ENCODE measurements at places on chromosomes 1 and 21.

GRCh38 chr1:19310061-19310460 is 1.9 kb downstream of the AKR7A2 start:
- DNase-seq: no peak

GRCh38 chr1:78497201-78497600 is 6.4 kb downstream of the PTGFR start:
- no peak for DNase-seq

DNA sequence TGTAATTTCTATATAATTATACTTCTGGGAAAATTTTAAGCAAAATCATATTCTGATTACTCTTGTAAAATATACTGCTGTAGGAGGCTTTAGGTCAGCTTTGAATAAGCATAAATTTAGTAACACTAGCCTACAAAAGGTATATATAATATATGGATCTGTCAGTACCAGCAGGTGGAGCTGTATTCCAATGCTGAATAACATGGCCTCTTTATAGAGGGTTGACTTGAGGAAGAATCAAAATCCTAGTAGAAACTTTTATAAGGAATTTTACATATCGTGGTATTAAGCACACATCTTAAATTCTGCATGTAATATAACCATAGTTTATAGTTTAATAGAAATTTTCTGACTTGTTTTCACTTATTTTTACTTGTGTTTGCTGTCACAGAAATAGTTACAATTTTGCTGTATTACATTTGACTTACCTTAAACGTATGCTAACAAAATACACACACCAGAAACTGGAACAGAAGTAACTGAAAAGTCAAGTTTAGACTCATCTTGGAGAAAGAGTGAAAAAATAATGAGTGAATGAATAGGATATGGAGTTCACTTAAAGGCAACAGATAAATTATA is 79.3 kb downstream of the HMCN1 start:
- peak; percentile 57 for DNase-seq

DNA sequence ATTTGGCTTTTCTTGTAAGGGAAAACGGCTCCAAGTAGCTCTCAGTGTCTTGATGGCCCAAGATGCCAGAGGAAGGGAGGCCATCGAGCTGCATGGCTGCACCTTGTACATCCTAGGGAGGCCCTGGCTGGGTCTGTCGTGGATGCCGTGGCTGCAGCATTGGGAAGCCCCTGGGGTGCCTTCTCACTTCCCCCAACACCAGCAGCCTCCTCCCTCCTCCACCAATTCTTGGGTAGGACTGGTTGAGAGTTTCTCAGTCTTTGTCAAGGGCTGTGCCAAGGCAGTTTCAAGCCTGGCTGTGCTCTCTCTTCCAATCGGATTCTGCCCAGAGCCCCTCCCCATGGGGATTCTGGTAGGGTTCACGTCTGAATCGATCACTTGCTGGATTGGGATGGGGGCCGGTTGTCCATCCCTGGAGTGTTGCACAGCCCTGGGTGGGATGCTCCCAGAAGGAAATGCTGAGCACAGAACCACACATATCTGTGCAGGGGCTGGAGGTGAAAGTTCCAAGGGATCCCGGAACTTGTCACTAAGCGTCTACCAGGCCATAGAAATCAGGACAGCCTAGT is 14.0 kb upstream of the SPSB1 start:
- no peak for DNase-seq

DNA sequence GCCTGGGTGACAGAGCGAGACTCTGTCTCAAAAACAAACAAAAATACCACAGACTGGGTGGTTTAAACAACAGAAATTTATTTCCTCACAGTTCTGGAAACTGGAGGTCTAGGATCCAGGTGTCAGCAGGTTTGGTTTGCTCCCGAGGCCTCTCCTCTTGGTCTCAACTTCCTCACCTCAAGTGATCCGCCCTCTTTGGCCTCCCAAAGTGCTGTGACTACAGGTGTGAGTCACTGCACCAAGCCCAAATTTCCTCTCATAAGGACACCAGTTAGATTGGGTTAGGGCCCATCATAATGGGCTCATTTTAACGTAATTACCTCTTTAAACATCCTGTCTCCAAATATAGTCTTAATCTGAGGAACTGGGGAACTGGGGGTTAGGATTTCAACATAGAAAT is 35.5 kb downstream of the MFSD2A start:
- DNase-seq: no peak

DNA sequence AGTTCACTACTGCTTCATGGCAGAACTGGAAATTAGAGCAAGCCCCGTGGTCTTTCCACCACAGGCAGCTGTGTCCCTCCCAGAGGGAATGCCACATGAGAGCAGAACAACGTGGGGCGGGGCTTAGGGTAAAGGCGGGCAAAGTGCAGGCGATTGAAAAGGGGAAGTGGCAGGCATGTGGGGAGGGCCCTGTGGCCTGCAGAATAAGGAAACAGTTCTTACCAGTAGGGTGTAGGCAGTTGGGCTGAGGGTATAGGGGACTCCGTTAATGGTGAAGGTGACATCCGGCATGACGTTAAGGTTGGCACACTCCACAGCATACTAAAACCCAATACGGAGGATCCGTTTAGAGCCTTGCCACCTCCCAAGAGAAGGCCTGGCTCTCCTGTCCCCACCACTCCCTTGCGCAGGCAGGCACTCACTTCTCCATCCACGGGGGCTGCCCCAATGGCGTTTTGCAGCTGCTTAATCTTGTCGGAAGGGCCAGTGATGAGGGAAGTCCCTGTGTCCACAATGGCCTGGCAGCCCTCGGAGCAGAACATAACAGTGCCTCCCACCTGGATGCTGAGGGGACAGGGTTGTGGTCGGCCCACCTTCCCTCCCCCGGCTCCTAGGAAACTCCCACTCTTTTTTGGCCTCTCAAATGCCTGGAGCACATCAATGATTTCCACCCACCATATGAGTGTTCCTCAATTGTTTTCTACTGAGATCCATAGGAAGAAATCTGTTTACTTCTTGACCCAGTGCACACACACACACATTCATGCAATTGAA is 9.1 kb upstream of the RAB7B start:
- no peak for DNase-seq

GRCh38 chr21:26297851-26298250 is 127.3 kb upstream of the APP start:
- no peak for DNase-seq

DNA sequence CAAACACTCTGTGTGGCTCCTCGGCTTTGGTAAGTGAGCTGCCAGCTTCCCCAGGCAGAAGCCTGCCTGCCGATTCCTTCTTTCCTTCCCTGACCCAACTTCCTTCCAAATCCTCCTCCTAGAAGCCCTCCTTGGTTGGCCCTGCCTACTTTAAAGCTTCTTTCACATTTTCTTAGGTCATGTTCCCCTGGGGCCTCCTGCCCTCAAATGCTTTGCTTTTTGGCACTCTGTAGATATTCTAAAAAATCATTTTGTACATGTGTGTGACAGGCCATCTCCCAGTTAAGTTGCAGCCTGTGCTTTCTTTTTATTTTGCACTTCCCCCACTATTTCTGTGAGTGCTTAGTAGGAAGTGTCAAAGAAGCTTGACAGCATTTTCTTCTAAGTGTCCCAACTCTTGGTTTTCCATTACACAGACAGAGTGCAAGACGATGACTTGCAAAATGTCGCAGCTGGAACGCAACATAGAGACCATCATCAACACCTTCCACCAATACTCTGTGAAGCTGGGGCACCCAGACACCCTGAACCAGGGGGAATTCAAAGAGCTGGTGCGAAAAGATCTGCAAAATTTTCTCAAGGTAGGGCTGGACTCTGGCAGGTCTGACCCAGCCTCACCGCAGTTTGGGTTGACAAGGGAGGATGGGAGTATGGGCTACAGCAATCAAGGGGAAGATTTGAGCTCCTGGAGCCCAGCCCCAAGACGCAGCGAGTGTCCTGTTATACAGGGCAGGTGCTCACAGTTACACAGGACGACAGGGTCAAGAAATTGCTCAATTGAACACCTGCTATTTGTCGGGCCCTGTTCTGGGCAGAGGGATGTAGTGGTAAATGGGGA is at the start of gene S100A9:
Gene S100A9, plus strand, starts transcription at position 2 of the 838 bp plus-strand sequence. Its CDS starts 430 bp downstream, at position 432.
- DNase-seq: no peak

DNA sequence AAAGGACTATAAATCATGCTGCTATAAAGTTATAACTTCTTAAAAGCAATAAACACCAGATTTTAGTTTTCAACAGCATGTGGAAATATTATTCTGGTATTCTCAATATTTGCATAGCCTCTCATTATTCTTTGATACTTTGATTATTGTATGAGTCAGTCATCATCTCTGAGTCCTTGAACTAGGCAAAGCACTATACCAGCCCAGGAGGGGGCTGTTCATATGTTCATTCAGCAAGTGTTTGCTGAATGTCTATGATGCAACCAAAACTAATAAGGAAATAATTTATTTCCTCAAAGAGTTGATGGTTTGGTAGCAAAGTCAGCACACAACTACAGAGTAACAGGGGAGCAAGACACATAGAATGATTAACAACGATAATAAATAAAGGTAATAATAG is 175.6 kb upstream of the C1orf105 start:
- DNase-seq: no peak

DNA sequence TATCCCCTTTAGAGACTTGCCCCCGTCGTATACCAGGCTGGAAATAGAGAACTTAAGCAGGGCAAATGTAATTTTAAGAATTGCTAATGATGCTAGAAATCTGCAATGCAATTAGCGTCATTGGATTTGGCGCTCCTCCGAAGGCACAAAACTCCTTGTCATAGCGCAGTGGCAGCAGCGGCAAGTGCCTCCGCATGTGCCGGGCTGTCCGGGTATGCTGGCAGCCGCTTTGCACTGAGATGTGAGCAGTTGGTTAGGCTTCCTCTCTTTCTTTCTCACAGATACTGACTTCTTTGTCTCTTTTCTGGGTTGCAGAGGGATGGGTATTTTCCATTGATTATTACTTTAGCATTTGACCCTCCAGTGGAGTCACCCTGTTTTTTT is 193.4 kb upstream of the LMO4 start:
- DNase-seq: no peak

- no peak for DNase-seq
Observed at GRCh38 chr1:246609632-246610031, 43.4 kb downstream of the CNST start.

GRCh38 chr1:108009603-108010195 is 44.7 kb upstream of the VAV3 start:
- peak; percentile 58 for DNase-seq

GRCh38 chr1:203537806-203538464 is 44.0 kb downstream of the OPTC start:
- no peak for DNase-seq

- DNase-seq: peak; percentile 62
Observed at GRCh38 chr1:119815361-119815760, 4.1 kb upstream of the REG4 start.

DNA sequence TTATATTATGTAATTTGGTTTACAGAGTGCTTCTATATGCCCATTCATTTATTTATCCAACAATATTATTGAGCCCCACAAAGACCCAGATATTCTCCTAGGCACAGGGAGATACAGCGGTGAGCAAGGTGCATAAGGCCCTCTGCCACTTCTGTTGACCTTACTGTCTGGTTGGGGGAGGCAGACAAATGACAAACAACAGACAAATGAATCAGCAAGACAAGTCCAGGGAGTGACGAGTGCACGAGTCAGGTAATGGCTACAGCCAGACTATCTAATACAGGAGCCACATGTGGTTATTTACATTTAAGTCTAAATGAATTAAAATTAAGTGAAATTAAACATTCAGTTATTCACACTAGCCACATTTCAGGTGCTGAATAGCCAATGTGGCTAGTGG is 22.0 kb upstream of the BCAR3 start:
- peak; percentile 68 for DNase-seq

- no peak for DNase-seq
Observed at GRCh38 chr1:201039418-201039817, 15.9 kb upstream of the KIF21B start.

GRCh38 chr1:178931858-178932551 is 61.1 kb upstream of the ANGPTL1 start:
- DNase-seq: no peak

DNA sequence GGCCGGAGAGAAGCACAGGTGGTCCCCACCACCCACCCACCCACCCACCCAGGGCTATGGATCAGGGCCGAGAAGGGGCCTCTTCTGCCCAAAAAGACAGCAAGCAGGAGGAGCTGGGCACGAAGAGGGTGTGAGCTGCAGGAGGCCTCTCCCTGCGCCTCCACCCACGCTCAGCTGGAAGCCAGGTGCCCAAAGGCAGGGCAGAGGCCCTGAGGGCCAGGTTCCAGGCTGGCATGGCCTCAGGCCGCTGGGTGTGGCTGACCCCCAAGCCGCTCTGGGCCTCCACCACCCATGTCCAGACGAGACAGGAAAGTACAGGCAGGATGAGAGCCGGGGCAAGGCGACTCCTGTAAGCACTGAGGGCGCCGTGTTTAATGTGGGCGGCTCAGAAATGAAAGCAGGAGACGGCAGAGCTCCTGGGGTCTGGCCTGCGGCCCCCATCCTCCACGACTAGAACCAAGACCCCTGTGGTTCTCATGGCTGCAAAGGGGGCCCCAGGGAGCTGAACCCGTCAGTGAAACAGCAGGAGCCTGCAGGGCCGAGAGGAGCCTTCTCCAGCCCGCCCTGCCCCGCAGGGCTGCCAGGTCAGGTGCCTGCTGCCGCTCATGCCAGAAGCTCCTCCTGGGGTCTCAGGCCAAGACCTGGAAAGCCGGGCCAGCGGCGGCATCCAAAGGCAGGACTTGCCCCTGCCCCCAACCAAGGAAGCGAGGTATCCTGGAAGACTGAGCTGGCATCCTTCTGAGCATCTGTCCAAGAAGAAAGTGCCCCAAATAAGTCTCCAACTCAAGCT is 56.0 kb downstream of the MEGF6 start:
- no peak for DNase-seq

DNA sequence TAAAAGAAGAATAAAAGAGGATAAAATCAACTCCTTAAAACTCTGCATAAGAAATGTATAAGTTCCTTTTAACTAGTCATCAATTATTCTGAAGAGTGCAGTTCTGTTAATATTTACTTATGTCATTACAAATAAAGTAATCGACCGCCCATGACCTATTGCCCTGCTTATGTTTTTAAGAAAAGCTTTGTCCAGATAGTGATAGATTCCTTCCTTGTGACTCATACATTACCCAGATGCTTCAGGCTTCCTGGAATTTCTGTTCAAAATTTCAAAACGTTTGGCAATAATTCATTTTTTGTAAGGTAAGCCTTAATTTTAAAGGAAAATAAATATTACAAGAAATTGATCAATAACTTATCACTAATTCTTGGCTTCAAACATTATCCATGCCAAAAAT is 918.2 kb upstream of the ADGRL2 start:
- peak; percentile 69 for DNase-seq

GRCh38 chr1:34320053-34320669 is 143.5 kb downstream of the C1orf94 start:
- no peak for DNase-seq

DNA sequence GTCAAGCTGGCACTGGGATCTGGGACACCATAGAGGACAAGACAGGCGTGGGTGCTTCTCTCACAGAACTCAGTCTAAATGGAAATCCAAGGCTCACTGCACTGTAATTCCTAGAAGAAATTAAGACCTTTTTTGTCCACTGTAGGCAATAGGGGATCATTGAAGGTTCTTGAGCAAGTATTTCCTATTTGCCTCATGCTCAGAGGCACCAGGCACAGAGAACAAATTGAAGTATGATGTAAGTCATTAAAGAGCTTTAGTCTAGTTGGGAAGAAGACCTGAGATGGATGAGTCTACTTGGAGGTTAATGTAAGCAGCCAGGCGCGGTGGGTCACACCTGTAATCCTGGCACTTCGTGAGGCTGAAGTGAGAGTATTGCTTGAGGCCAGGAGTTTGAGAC is 34.6 kb downstream of the EIF2D start:
- DNase-seq: no peak

GRCh38 chr1:201218409-201218808 is 27.8 kb downstream of the IGFN1 start:
- DNase-seq: no peak

GRCh38 chr21:24014381-24014780 is 1592.9 kb downstream of the MRPL39 start:
- DNase-seq: no peak

- DNase-seq: no peak
Observed at GRCh38 chr1:106613861-106614260, 442.6 kb upstream of the PRMT6 start.
